ENCODE measurements at places on chromosomes 4 and X.
A peak's percentile ranks its signal among the peaks of the same experiment; 100 is the strongest.

- DNase-seq: no peak
Observed at GRCh38 chr4:133147286-133147821, 1.7 kb upstream of the PCDH10 start.

DNA sequence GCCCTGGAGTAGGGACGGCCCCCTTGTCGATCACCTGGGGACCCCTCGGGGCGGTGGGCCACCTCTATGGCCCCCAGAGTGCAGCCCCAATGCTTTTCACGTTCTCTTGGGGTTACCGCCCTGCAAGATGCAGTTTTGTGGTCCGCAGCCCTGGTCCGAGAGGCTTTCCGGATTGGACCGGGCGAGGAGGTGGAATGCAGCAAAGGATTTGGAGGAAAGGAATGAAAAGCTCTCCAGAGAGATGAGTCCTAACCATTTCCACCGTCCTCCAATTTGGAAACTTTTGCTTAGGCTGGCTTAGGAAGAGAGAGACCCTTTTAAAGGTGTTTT is 601 bp downstream of the SLC25A43 start:
- DNase-seq: no peak

- peak; percentile 75 for DNase-seq
Observed at GRCh38 chr4:168451744-168452390, 28.4 kb downstream of the DDX60L start.

- DNase-seq: no peak
Observed at GRCh38 chr4:125582302-125582701, 267.5 kb downstream of the FAT4 start.

GRCh38 chrX:15087747-15088146 is 182.1 kb downstream of the ASB9 start:
- DNase-seq: no peak

GRCh38 chrX:154401918-154402621 is 3.9 kb downstream of the RPL10 start:
- DNase-seq: no peak

DNA sequence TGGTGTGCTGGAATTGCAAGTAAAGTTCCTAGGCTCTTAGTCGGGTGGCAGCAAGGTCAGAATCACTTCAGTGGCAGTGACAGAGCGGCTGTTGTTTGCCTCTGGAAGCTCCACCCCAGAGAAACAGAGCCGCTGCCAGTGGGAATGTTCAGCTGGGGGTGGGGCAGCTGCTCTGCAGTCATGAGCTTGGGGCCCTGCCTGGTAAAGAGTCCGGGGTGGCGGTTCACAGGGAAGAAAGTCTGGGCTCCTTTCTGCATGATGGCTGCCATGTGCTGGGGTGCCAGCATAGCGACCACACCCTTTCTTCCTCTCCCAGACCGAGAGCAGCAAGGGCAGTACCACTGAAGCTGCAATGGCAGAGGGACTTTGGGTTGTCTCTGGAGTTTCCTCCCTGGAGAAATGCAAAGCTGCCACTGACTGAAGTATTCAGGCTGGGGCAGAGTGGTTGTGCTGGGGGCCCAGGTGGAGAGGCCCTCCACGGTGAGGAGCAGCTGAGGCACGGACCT is 108.8 kb upstream of the CENPE start:
- no peak for DNase-seq

DNA sequence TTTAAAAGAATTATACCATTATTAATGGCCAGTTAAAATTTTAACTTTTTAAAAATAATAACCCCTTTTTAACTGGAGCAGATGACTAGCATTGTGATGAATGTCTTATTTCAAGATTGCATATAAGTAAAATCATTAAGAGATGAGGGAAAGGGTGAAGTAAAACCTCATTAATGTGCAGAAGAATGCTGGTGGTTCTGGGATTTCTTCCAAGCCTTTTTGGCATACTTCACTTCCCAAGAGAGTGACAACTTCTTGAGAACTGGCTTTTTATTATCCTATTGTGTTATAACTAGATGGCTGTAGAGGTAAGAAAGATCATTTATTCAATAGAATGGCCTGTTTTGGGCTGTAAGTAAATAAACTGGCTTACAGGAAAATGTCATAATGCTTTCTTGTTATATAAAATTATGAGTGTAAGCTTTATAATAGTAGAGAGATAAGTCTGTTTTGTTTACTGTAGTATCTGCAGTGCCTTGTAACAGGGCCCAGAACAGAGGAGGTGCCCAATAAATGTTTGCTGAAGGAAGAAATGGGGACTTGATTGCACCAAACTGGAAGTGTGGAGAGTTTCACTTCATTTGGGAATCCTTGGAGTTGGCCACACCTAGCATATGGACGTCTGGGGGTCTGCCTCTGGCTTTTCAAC is 242.9 kb upstream of the PITX2 start:
- no peak for DNase-seq

DNA sequence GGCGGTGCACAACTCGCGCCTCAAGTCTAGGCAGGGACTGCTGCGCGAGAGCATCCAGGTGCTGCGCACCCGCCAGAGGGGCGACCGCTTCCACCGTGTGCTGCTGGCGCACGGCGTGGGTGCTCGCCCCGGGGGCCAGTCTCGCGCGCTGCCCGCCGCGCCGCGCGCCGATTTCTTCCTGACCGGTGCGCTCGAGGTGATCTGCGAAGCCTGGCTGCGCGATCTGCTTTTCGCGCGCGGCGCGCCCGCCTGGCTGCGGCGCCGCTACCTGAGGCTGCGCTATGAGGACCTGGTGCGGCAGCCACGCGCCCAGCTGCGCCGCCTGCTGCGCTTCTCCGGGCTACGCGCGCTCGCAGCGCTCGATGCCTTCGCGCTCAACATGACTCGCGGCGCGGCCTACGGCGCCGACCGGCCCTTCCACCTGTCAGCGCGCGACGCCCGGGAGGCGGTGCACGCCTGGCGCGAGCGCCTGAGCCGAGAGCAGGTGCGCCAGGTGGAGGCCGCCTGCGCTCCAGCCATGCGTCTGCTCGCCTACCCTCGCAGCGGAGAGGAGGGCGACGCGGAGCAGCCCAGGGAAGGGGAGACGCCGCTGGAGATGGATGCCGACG is 1.3 kb downstream of the CHST7 start:
- DNase-seq: no peak

GRCh38 chrX:1424147-1424851 is 28.4 kb downstream of the ASMTL start:
- no peak for DNase-seq

DNA sequence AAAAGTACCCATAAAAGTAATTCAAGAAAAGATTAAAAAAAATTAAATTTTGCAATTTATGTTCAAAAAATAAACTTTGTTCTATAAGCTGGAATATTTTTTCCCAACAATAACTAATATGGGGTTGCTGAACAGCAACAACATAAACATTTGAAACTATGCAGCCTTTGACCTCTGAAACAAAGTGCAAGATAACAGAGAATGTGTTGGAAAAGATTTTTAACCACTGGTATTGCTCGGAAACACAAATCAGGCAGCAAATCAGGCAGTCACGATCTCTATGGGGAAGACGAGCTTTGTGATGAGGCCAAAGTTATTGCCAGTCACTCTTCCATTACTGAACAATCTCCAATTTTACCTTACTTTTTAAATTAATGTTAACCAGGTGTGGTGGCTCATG is 332.1 kb downstream of the PABPC4L start:
- DNase-seq: no peak

DNA sequence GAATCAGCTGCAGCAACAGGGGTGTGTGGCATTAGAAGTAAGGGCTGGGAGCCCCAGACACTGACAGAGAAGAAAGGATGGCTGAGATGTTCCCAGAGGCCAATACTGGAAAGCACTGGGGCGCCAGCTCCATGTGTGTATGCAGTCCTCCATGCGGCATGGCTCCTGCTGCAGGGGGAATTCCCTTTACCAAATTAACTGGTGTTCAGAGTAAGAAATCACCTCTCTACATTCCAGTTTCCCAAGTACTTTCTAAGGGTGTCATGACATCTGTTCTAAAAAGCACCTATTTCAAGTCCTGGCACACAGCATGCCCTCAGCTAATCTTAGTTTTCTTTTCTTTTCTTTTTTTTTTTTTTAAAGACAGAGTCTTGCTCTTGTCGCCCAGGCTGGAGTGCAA is 98.0 kb downstream of the MAML3 start:
- DNase-seq: no peak

- DNase-seq: no peak
Observed at GRCh38 chr4:96991083-96991482, 1151.2 kb downstream of the PDHA2 start.

- no peak for DNase-seq
Observed at GRCh38 chr4:7524843-7525242, 90.1 kb upstream of the PSAPL1 start.

GRCh38 chr4:13087041-13087440 is 397.1 kb downstream of the RAB28 start:
- DNase-seq: no peak

GRCh38 chr4:5054532-5054931 is 3.3 kb downstream of the STK32B start:
- DNase-seq: no peak

DNA sequence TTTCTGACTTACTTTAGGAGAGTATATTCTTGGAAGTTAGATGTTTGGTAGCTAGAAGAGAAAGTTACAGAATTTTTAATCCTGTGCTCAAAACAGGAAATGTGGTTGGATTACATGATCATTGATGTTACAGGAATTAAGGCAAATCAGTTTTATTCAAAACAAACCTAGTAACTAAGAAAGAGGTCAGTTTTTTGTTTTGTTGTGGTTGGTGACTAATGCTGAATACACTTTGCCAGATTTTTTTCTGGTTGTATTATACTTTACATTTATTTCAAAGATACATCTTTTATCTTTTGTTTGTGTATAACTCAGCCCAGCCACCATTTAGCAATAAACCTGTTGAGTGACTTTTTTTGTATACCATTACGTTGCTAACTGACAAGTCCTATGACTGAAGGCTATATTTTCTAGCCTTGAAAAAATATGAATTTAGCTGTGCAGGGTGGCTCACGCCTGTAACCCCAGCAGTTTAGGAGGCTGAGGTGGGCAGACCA is 116.7 kb downstream of the KLHL8 start:
- no peak for DNase-seq

DNA sequence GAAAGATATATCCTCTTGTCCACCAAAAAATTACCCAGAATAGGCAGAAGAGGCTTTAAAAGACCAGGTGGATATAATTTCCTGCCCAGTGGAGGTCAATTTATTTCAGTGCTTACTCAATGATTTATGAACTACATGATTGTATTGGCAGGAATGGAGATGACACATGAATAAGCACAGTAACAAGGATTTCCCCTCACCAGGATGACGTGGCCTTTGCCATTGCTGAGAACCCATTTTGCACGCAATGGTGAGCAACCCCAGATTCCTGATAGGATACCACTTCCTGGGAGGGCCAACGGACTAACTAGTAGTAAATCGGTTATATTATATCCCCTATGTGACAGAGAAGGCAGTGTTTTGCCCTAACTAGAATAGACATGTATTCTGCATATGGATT is 11.6 kb upstream of the TTC29 start:
- DNase-seq: no peak

DNA sequence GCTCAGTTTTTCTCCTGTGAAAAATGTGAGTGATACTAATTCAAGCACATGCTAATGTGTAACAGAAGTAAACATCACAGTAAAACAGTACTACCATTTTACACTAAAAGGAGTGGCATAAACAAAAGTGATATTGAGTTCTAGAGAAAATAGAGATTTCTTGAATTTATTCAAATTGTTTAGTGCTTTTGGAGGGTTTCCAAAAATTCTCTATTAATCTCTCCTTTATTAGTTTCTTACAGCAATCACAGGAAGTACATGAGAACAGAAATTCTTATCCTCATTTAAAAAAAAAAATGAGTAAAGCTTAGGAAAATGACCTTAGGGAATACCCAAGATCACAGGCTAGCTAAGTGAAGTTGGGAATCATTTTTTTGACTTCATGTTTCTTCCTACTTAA is 459.7 kb upstream of the GALNTL6 start:
- no peak for DNase-seq

DNA sequence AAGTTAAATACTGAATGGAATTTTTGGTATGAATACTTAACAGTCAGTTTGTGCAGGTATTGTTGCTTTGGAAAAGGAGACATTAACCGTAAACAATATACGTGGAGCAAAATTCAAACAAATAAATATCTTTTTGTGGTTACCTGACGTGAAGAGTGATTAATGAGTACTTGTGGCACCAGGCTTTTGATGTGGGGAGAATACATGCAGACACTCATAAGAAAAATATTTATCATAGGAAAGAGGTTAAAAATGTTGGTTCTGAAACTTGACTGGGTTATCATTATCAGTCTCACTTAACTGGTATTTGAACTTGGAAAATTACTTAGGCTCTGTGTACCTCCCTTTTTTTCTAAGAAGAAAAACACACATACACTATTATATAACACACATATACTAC is 136.4 kb upstream of the NDST4 start:
- DNase-seq: no peak

DNA sequence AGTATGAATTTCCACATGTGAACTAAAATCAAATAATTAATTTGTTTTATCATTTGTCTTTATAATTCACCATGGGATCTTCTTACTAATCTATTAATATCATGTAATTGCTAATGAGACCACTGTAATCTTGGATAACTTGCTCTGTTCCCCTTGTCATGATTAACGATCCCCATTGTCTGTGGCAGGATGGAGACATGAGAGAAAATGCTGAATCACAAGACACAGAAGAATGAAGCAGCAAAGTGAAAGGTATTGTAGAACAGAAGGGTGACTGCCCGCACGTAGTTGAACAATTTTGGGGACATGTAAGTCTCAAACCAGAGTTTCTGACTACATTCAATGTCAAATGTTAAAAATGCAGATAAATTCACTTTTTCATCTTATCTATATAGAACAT is 135.2 kb downstream of the EPHA5 start:
- DNase-seq: no peak

- DNase-seq: no peak
Observed at GRCh38 chr4:130608121-130608520, 1512.2 kb downstream of the C4orf33 start.

GRCh38 chr4:770022-770421 is 55.9 kb downstream of the CPLX1 start:
- DNase-seq: no peak

DNA sequence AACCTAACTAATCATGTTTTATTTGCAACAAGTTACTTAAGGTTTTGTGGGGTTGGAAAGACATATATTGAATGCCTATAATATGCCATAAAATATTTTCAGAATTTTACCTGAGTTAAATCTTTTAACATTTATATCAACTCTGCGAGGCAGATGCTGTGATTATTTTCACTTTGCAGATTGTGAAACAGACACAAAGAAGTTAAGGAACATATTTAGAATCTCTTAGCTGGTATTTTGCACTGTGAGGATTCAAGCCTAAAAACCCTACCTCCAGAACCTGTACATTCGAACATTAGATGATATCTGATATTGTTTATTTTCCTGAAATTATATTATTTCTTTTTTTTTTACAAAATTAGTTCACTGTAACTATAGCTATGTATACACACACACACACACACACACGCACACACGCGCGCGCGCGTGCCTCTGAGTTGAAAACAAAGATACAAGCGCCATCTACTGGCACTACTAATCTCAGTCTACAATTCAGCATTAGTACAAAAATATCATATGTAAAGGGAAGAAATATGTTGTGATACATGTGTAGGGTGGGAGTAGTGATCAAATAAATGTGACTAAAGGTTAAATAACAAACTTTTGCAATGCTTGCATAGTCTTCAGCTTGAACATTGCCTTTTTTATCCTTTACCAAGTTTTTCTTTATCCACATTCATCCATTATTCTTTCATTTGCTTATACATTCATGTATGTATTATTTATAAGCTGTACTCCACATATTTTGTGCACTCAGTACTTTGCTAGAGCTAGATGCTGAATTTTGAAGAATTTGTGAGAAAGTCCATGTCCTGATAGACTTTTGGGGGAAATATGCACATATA is 61.5 kb downstream of the ANXA10 start:
- peak; percentile 63 for DNase-seq
